ENCODE measurements at places on chromosomes 16 and 17. TPM values are rescaled to one million over a fixed set of nuclear protein-coding genes. Genes with fewer than 3 reads are reported as not detected.
A peak's percentile ranks its signal among the peaks of the same experiment; 100 is the strongest.

- no peak for DNase-seq
Observed at GRCh38 chr17:40015005-40015997, at the start of gene CSF3. CSF3 (plus strand) TSS chr17:40015440; CDS start chr17:40015475, 35 bp downstream.

DNA sequence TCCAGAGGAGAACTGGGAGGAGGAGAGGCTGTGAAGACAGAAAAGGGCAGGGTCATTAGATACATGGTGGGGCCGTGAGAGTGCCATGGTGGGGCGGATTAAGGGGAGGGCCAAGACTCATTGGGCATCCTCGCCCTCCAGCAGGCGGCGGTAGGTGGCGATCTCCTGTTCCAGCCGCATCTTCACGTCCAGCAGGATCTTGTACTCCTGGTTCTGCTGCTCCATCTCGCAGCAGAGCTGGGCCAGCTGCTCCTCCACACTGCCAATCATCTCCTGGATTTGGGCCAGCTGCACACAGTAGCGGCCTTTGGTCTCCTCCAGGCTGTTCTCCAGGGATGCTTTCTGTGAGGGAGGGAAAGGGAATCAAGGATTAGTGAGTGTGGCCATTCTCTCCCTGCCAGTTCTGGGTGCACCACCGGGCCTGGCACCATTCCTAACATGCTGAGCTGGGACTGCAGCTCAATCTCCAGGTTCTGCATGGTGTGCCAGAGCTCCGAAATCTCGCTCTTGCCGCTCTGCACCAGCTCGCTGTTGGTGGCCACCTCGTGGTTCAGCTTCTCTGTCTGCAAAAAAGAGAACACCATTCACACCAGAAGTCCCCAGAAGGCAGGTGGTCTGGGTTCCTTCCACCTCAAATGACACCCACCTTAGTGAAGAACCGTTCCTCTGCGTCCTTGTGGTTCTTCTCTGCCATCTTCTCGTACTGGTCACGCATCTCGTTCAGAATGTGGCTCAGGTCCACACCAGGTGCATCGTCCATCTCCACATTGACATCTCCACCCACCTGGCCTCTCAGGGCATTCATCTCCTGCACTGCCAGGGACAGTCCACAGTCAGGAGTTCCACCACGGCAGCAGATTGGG lies 129.0 kb downstream of the CCDC144A start:
- DNase-seq: no peak

CTRL gene
- 11.0 TPM for total RNA-seq

DNA sequence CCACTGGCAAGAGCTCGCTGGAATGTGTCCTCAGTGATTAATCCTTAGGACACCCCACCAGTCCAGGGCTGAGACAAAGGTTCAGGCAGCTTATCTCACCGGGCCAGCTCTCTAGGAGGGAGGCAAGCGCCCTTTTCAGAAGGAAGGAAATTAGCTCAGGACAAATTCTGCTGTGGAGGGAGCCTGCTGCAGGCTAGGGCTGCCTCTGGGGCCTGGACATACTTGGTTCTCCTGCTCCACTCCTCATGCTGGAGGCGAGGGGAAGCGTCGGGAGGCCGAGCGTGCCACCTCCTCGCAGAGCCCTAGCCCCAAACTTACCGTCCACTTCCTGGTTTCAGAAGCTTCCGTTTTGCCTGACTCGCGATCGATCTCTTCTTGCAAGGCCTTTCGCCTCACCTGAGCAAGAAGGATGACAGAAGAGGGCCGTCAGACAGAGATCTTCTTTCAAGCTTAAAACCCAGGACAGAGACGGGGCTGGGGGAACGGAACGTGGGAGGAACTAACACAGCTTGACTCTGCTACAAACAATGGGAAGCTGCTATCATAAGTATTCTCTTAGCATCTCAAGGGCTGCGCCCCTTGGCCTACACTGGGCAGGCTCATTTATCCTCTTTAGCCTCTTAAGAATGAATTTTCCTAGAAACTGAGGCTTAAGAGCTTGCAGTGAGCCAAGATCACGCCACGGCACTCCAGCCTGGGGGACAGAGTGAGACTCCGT lies 7.7 kb downstream of the KNOP1 start:
- DNase-seq: no peak

DNA sequence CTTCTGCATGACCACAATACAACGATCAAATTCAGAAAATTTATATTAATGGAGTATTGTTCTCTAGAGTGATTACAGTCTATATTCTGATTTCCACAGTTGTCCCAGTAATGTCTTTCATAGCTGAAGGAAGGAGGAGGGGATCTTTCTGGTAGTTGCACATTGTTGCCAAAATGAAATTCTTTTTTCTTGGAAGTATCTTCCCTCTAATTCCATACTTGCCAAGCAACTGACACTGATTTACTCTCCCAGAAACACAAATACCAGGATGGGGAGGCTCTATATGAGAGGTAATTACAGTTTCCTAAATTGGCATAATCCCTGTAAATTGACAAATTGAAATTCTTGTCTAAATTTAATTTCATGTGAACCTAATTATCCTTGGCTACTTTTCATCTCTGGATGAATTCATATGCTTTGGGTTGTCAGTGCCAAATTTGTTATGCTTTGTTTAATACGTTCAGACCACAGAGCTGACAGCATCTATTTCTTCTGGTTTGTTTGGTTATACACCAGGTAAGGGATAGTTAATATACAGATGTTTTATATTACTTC lies 30.0 kb downstream of the NOL11 start:
- no peak for DNase-seq

DNA sequence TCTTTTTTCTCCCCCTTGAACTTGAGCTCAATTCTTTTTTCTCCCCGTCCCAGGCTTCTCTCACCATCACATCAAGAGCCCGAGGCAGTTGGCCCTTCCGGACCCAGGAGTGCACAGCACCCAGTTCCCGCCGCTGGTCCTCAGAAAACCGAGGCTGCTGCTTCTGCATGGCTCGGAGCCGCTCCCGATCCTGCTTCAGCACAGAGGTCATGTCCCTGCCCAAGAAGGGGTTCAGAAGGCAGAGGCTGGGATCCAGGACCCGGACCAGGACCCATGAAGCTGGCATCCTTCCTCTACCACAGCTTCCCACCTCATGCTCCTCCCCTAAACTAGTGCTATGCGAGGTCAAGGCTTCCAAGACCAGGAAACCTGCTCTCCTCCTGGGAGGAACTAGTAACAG lies 10.5 kb downstream of the PER1 start:
- peak; percentile 8 for DNase-seq

ZG16 gene
- not detected for total RNA-seq

DNA sequence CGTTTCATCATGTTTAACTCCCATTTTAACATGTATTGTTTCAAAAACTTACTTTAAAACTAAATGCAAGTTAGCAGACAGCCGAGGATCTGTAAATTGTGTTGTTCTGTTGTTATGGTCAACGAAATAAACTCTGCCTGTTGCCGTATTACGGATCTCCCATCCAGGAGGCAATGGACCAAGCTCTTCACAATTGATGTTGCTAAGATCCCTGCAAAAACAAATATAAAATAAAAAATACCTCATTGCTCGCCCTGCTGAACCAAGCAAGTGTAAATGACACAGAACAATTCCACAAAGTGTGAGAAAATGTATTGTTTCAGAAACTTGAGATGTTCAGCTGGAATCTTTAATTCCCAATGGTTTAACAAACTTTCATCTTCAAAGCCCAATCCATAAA lies 65.0 kb downstream of the CEP95 start:
- no peak for DNase-seq

- no peak for DNase-seq
Observed at GRCh38 chr16:58384437-58385055, 7.7 kb upstream of the GINS3 start.

GRCh38 chr17:37261286-37261685 lies 114.5 kb upstream of the C17orf78 start:
- DNase-seq: no peak

DNA sequence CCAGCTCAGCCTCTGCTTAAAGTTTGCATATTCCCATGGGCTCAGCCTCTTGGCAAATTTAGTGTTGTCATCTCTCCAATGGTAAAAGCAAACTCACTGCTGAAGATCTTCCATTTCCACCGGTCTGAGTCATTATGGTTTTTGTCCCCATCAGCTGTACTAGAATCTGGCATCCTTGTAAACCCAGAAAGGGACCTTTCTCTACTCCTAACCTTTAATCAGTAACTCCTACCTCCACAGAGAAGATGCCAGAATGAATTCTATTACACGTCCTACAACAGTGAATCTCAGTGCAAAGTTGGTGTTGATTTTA lies 45.8 kb downstream of the ZNF652 start:
- no peak for DNase-seq

ZC3H18 gene
- 82.6 TPM for total RNA-seq

DNA sequence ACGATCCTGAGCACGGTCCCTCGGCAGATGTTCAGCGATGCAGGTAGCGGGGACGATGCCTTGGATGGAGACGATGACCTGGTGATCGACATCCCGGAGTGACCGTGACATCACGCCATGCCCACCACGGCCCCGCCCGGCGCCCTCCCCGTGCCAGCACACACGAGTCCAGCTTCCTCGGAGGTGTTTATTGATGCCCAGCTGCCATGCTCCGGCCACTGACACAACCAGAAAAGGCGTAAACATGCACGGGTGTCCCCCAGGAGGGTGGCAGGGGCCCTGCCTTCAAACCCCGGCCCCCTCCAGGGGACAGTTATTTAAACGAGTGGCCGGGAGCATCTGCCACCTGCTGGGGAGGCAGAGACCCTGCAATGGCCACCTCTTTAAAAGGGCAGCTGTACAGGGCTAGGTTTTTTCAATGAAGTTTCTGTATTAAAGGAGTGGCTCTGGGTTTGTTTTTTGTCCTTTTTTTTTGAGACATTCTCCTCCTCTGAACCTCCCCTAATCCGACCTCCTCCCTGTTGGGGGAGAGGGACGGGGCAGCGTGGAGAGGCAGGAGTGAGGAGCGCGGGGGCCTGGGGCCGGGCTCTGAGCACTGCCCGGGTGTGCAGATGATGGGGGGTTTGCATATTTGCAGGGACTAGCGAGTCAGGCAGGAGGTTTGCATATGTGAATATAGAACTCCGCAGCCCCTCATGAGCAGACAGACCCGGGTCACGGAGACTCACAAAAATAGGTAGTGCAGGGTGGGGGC lies 5.3 kb downstream of the DOC2A start:
- peak; percentile 47 for DNase-seq

DNA sequence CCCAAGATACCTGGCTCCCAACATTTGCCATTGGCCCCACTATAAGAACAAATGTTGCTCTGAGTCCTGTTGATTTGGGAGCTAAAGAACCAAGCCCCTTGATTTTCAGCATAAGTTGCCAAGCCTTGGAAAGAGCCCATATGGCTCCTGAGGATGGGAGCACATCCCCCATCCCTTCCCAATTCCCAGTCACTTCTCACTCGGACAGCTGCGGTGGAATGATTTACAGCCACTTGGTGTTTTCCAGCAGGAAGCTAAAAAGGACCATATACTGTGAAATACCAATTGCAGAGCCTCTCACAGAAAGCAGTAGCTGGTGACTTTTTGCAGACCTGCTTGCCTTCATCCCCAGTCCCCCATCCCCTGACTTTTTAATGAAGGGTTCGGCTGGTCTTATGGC lies 524.6 kb downstream of the GRIN2A start:
- no peak for DNase-seq

DNA sequence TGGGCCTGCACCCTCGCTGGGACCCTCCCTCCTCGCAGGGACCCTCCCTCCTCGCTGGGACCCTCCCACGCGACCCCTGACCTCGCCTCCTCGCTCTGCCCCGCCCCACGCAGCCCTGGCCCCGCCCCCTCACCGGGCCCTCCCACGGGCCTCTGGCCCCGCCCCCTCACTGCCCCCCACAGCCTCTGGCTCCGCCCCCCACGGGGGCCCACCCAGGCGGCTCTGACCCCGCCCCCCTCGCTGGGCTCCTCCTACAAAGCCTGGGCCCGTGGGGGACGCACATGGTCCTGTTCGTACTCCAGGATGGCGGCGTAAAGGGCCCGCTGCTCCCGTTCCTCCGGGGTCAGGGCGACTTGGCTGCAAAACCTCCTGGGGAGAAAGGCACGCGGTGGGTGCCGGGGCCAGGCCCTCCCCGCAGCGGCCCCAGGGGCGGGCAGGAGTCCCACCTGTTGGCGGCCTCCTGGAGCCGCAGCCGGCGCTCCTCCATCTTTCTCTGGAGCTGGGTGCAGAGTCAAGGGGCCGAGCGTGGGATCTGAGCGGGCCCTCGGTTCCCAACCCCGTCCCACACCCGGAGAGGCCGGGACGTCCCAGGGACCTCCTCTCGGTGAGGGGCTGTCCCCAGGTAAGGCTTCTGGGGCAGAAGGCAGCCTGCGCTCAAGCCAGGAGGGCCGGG lies 9.0 kb downstream of the VPS9D1 start:
- DNase-seq: peak; percentile 65

KRT33B gene
- total RNA-seq: not detected
